ENCODE measurements at places on chromosomes 4 and X.

DNA sequence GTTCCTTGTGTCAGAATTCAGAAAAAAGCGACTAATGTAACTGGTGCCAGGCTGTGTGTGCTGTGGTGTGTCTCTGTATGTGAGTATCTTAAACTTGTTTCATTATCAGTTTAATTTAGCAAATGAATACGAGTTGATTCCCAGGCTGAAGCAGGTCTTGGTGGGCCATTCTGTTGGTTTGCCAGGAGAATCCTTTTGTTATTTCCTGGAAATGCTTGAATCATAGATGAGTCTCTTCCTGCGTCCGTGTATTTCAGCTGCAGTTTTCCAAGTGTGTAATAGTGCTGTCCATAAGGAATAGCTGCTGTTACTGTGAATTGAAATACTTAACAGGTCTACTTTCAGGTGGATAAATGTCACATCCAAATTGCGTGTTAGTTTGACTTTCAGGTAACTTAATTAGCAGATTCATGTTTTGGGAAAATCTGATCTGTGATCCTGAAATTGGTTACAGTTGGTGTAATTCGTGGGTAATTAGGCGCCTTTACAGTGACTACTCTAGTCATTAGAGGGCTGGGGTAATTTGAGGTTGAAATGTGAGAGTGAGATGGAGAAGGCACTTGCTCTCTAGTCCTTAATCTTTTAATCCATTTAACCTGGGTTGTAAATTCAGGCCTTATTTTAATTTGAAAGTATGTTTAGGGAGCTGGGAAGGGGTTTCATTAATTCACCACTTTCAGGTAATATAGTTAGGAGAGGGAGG is 23.8 kb downstream of the TMEM131L start:
- no peak for DNase-seq

DNA sequence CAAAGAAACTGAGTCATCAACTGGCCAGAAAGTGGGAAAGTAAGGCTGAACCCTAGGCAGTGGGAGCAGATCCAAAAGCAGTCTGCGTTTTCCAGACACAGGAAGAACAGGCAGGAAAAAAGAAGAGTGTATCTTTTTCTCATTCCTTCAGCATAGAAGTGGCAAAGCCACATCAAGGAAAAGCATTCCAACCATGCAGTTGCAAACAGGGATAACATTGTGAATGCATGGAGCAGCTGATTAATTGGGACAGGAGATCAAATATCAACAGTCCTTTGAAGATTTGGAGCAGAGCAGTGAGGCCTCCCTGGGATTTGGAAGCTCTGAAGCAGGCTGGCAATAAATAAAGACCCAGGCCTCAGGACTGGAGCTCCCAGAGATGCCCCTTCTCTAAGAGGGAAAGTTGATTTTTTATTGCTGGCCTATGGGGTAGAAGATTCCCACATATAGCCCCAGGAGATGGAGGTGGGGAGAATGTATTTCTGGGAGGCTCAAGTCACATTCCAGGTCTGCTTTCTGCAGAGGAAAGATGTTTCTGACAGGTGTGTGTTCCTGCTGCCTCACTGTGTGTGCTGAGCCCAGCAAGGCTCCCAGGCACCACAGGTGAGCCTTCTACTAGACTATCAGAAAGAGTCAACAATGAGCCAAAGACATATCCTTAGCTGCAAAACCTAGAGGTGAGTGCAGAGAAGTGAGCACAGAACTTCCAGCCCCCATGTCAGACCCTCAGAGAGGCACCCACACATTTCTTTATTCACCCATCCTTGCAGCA is 222.5 kb downstream of the RAB28 start:
- no peak for DNase-seq

GRCh38 chr4:122746485-122746965 is 14.0 kb downstream of the BBS12 start:
- no peak for DNase-seq

DNA sequence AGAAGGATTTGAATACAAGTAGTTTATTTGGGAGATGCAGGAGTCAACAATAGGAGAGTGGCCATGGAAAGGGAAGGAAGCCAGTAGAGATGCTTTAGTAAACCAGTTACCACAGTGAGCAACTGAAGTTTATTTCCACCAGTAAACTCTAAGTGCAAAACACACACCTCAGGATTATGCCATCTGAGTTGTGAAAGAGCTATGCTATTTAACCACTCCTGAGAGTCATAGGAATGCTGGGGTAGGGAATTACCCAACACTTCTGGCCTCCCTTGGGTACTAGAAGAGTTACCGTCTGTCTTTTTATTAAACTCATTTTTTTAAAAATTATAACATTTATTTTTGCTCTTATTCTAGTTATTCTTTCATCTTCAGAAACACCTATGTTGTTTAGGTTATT is 834.6 kb upstream of the AMOT start:
- no peak for DNase-seq

GRCh38 chrX:39808471-39808917 is 289.3 kb downstream of the BCOR start:
- no peak for DNase-seq

DNA sequence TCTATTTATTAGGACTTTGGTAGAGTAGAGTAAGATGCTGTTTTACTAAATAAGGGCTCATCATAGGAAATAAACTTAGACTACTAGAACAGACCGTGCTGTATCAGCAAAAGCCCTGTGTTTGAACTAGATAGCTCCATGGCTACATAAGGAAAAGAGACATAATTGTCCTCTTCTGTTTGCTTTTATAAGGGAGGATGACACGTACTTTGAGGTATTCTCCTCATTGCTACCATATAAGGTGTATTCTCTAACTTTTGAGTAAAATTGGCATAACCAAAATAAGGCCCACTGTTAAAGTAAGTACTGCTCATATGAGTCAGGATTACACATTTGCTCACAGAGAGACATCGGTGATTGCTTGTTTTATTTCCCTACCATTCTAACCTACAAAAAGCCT is 64.3 kb downstream of the PDLIM5 start:
- DNase-seq, result no peak

- no peak for DNase-seq
Measured at GRCh38 chr4:19455196-19455595, 796.5 kb upstream of the SLIT2 start.

- DNase-seq, result no peak
Measured at GRCh38 chr4:111556141-111556781, 589.0 kb upstream of the FAM241A start.

DNA sequence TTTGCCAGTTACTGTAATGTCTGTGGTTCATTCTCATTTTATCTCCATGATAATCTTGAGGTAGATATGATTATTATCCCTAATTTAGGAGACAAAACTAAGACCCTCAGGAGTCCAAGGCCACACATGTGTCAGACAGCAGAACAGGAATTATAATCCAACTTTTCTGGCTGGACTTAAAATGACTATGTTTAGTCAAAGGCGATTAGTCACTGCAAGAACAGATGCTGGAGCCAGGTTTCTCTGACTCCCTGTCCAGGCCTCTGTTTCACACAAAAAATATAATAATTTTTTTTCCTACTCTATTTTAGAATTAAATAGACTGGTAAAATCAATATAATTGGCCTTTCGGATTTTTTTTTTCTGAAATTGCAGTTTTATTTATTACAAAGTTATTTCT is 56.7 kb upstream of the TMEM131L start:
- no peak for DNase-seq

DNA sequence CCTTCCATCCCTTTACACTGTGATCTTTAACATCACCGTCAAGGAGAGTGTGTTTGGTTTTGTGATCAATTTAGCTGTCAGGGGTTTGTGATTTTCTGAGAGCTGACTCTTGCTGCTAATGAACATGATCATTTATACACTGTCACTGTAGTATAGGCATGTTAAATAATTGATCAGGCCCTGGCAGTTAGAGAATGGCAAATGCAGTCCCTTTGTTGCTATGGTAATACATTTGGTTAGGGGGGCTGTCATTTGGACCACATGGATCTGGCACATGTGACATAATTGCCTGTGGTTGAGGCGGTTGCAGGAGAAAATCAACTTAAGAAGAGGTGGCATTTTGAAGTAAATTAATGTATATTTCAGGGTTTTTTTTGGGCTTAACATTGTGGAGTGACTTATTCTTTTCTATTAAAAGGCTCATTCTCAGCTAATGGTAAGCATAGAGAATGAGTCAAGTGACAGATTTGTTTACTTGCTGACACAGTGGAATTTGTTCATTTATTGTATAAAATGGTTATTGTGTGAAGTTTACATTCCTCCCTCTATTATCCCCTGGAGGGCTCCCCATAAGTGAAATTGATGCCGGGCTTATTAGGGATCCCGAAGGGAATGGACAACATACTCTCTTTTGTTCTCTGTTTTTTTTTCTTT is 114.0 kb downstream of the FHIP1A start:
- DNase-seq, result no peak

DNA sequence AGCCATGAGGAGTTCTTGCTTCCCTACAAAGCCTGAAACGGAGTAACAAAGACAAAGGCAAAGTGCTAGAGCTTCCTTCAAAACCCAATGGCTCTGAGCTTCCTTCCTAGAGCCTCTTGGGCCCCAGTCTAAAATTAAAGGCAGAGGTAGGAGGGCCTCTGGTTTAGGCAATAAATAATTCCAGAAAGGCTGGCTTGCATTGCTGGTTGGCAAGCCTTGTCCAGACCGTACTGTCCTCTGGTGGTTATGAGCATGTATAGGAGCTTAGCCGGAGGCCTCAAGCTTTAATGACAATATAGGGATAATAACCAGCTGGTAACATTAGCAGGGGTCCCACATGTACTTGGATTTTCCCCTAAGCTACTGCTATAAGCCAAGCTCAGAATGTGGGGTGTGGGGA is 237.3 kb downstream of the AR start:
- no peak for DNase-seq

GRCh38 chrX:97619499-97619898 is 735.8 kb downstream of the RPA4 start:
- DNase-seq, result no peak

GRCh38 chr4:125316791-125317524 is 2.2 kb downstream of the FAT4 start:
- DNase-seq, result no peak

DNA sequence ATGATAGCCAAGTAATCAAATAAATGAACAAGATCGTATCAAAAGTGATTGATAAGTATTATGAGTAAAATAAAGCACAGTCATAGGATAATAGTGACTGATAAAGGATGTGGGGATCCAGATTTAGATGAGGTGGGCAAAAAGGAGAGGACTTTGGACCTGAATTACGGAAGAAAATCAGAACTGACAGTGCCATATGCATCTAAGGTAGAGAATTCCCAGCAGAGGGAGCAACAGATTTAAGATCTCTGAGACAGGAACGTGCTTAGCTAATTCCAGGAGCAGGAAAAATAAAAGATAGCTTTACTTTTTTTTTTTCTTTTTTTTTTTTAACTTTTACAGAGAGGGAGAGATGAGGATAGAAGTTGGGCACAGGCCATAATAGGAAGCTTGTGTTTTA is 189.9 kb downstream of the NWD2 start:
- DNase-seq, result no peak

GRCh38 chr4:29131304-29131703 is 1588.9 kb upstream of the PCDH7 start:
- DNase-seq, result no peak

DNA sequence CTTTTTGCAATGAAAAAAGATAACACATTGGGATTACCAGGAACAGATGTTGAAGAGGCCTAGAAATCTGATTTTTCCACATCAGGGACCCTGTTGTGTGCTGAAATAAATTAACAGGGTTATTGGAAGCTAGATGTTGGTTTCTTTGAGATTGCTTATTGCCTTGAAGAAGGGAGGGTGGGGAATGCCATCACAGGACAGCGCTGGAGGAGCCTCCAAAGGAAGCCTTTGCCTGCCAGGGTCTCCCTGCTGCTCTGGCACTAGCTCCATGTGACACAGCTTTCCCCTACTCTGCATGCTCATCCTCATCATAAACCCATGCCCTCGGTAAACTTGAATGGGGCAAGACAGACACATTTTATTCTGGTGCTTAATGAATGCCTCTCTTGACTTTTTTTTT is 76.1 kb downstream of the MID1IP1 start:
- no peak for DNase-seq

DNA sequence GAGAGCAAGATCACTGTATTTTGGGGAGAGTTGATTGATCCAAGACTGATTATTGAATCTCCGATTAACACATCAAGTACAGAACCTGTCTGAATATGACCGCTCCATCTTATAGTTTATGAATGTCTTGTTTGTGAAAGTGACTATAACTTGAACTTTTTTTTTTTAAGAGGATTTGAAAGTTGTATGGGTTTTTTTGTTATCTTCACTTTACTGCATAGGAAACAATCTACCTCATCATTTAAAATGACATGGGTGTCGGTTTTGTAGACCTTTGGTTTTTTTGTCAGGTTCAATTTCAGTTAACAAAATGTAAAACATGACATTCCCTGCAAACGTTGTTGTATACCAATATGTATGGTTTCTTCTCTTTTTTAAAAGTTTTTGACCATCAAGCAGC is 103.0 kb upstream of the NUDT6 start:
- DNase-seq, result no peak

GRCh38 chrX:24341795-24342194 is 18.6 kb upstream of the SUPT20HL1 start:
- DNase-seq, result no peak

GRCh38 chr4:159227378-159227777 is 124.5 kb downstream of the RAPGEF2 start:
- no peak for DNase-seq

- DNase-seq, result no peak
Measured at GRCh38 chr4:77538144-77538543, 67.5 kb upstream of the CXCL13 start.

- DNase-seq, result no peak
Measured at GRCh38 chr4:93313197-93313596, 515.4 kb upstream of the ATOH1 start.

- no peak for DNase-seq
Measured at GRCh38 chr4:40421839-40422708, 86.9 kb downstream of the CHRNA9 start.

DNA sequence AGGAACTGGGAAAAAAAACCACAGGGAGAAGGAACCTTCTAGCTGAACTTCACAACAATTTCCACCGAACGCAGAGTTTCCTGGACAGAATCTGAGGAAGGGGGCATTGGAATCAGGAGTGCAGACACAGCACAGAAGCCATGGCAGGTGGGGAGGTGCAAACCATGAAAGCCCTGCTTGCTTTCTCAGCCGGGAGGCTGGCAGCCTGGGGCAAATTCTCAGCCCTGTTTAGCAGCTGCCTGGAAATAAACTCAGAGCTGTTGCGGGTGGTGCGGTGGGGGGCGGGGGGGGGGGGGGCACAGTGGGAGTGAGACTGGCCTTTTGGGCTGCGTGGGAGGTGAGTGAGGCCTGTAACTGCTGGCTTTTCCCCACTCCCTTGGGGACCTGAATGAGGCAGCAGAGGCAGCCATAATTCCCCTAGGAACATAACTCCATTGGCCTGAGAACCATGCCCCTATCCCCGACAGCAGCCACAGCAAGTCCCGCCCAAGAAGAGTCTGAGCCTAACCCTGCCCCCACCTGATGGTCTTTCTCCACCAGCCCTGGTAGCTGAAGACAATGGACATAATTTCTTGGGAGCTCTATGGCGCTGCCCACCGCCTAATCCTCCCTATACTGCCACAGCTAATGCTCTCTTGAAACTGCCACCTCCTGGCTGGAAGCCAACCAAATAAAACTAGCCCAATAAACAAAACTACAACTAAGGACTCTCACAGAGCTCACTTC is 176.3 kb downstream of the FAM13A start:
- peak; percentile 22 for DNase-seq

Data from HEK293T (cell line).